ENCODE measurements at places on chromosomes 5 and 9. TPM values are rescaled to one million over a fixed set of nuclear protein-coding genes. Genes with fewer than 3 reads are reported as not detected.
A peak's percentile ranks its signal among the peaks of the same experiment; 100 is the strongest.

GRCh38 chr5:116013207-116013785 is 19.0 kb upstream of the ARL14EPL start:
- DNase-seq: no peak
- no peaks in the 10 kb centered on the region for H3K27me3 ChIP-seq
- H3K36me3 ChIP-seq: no peaks in the 10 kb centered on the region
- no peak overlapping the region for H3K4me3 ChIP-seq
- no peak overlapping the region for H3K27ac ChIP-seq

DNA sequence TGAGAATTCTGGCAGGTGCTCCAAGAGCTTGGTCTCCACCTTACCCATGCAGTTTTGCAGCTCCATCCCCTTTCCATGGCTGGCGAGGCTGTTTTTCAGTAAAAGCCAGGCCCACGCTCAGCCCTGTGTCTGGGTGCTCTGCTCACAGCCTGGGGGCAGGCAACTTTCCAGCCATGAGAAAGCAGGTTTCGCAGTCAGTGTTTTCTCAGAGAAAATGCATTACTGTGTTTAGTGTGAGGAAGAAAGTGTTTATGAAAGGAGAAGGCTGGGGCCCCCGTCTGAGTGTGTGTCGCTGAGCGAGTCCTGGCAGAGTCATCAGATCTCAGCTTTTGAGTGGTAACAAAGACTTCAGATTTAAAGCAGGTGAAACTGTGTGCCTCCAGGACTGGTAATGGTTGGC is 248.1 kb downstream of the IRX1 start:
- H3K4me1 ChIP-seq: no peaks in the 10 kb centered on the region
- DNase-seq: no peak
- no peaks in the 10 kb centered on the region for H3K36me3 ChIP-seq
- no peaks in the 10 kb centered on the region for H3K27me3 ChIP-seq

GRCh38 chr9:120891245-120891883 is 14.4 kb upstream of the PHF19 start:
- no peak for DNase-seq
- no peaks in the 10 kb centered on the region for H3K4me1 ChIP-seq
- H3K27ac ChIP-seq: peak overlapping the region; percentile 83
- H3K36me3 ChIP-seq: no peaks in the 10 kb centered on the region
- no peaks in the 10 kb centered on the region for H3K27me3 ChIP-seq
- no peak overlapping the region for H3K4me3 ChIP-seq

DNA sequence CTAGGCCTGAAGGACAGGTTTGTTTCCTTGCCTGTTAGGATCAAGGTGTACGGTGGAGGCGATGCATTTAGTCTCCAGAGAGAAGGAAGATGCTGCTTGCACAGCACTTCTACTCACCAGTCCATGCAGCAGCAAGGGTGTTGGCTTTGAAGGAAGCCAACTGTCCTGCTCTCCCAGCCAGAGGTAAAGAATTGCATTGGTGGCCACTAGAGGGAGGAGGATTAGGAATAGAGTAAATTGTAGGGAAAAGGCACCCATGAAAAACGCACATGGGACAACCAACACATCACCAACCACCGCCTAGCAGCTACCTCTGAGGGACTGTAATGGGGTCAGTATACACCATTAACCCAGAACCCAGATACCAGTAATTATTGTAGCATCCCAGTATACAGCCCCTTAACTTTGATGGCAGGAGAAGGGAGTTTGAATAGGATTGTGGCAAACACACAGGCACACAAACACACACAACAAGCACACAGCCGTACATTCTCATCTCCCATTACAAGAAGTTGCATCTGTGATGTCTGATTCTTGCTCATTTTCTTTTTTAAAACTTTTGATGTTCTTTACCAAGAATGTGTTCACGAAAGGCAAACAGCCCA is 267.7 kb downstream of the ADAMTS6 start:
- no peak overlapping the region for H3K27ac ChIP-seq
- no peaks in the 10 kb centered on the region for H3K4me1 ChIP-seq
- no peak overlapping the region for H3K4me3 ChIP-seq
- no peaks in the 10 kb centered on the region for H3K27me3 ChIP-seq

- no peaks in the 10 kb centered on the region for H3K36me3 ChIP-seq
- no peak overlapping the region for H3K27ac ChIP-seq
- H3K4me3 ChIP-seq: no peak overlapping the region
Measured at GRCh38 chr9:86669422-86669821, 277.9 kb downstream of the GAS1 start.

Gene ODF2
- 9.4 TPM for total RNA-seq

DNA sequence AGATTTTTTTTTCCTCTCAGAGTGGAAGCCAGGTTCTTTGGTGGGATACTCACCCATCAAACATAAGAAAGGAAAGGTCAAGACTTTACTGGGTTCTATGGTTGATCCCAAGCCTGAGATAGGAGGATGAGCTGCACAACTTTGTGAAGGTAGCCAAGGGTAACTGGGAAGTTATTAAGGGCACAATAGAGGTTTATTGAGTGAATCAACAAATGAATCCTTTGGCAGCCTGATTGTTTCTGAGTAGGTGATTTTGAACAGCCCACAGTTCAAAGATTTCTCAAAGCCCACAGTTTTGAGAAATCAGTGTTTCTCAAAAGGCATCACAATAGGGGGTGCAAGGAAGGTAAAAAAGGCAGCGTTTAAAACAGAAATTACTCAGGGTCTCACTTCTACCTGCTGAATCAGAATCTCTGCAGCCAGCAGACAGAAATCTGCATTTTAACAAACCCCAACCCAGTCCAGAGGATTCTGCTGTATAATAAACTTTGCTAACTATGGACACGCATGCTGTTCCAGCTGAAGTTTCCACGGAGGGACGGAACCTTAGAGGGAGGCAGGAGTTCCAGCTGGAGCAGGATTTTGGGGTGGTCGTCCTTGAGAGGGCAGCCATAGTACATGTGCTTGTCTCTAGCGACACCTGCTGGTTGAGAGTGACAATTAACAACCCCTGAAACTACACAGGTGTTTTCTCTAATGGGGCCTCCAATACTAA is 32.7 kb upstream of the FSD1L start:
- no peaks in the 10 kb centered on the region for H3K36me3 ChIP-seq
- no peak overlapping the region for H3K4me3 ChIP-seq
- no peaks in the 10 kb centered on the region for H3K27me3 ChIP-seq
- H3K27ac ChIP-seq: no peak overlapping the region
- DNase-seq: peak; percentile 59

Gene ESM1
- not detected for total RNA-seq

- H3K36me3 ChIP-seq: no peaks in the 10 kb centered on the region
- H3K27me3 ChIP-seq: peaks cover 5% of the 10 kb centered on the region
- peaks cover 13% of the 10 kb centered on the region for H3K4me1 ChIP-seq
- H3K27ac ChIP-seq: no peak overlapping the region
- no peak for DNase-seq
Measured at GRCh38 chr9:134948149-134948548, 30.4 kb upstream of the FCN1 start.

Gene SPINK6
- total RNA-seq: not detected

Gene ABO
- total RNA-seq: 67.1 TPM

DNA sequence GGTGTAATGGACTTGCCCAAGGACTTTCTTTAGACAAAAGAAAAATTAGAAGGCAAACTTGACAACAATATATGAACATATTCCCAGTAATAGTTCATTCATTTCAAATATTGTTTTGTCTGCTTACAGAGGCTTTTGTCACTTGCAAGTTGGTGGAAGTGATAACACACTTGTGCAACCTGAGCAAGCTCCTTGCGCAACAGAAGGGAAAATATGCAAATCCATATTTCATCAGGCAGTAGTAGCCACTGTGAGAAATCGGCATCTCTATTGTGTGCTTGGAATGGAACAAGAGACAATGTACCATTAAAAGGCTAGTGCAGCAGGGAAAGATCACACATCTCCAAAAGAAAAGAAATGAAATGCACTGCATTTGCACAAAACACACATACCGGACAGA is 125.3 kb upstream of the RASEF start:
- H3K4me3 ChIP-seq: no peak overlapping the region
- DNase-seq: no peak
- no peaks in the 10 kb centered on the region for H3K4me1 ChIP-seq
- H3K27ac ChIP-seq: no peak overlapping the region
- H3K27me3 ChIP-seq: no peaks in the 10 kb centered on the region
- no peaks in the 10 kb centered on the region for H3K36me3 ChIP-seq

Gene FOXD4L6
- total RNA-seq: not detected

Gene LCN12
- total RNA-seq: not detected

GRCh38 chr9:7234144-7234543 is 476.4 kb downstream of the KDM4C start:
- peak; percentile 45 for DNase-seq
- no peaks in the 10 kb centered on the region for H3K27me3 ChIP-seq
- no peak overlapping the region for H3K27ac ChIP-seq
- H3K4me3 ChIP-seq: no peak overlapping the region

DNA sequence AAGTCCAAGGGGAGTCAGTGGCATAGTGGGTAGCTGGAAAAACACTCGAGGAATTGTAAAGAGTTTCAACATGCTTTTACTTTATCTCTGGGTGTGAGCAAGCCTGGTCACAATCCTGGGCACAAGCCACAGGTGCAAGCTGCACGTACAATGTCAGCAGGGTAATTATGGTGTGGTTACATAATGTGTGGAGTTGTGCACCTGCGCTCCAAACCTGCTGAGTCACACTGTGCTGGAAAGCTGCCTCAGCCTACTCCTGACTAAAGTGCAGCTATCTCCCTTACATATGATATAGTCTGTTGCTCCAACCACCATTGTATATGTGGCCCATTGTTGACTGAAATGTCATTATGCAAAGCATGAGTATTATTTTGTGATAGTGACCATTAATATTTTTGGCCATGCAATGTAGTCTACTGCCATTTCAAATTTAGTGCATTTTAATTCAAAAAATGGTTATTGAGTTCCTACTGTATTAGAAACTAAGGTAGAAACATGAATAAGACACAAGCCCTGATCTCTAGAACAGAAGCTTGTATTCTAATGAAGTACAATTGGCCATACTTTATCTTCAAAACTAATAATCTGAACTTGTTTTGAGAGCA is 160.9 kb upstream of the SLC30A5 start:
- no peaks in the 10 kb centered on the region for H3K27me3 ChIP-seq
- no peak overlapping the region for H3K4me3 ChIP-seq
- no peaks in the 10 kb centered on the region for H3K36me3 ChIP-seq
- no peaks in the 10 kb centered on the region for H3K4me1 ChIP-seq

Gene OR1Q1
- total RNA-seq: not detected

DNA sequence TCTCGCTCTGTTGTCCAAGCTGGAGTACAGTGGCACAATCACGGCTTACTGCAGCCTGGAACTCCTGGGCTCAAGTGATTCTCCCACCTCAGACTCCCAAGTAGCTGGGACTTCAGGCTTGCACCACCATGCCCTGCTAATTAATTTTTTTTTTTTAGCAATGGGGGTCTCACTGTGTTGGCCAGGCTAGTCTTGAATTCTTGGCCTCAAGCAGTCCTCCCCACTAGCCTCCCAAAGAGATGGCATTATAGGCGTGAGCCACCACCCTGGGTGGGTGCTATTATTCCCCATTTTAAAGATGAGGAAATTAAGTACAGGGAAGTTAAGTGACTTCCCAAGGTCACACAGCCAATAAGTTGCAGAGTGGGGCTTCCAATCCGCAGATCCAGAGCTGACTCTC is 1.7 kb downstream of the NNT start:
- H3K4me1 ChIP-seq: peaks cover 53% of the 10 kb centered on the region
- peak overlapping the region; percentile 93 for H3K4me3 ChIP-seq
- no peaks in the 10 kb centered on the region for H3K36me3 ChIP-seq
- no peaks in the 10 kb centered on the region for H3K27me3 ChIP-seq

DNA sequence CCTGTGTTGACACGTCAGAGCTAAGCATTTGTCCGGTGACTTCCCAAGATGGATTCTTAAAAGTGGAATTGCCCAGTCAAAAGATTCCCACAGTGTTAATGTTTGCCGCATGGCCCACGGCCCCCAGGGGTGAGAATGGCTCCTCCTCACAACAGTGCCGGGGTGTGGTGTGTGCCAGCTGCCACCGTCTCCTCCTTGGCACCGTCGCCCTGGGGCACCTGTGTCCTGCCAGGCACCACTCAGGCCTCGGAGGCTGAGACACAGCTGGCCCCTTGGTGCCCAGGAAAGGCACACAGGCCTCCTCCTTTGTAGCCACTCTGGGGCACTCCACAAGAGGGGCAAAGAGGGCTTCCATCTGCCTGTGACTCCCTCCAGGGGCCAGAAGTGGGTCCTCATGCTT is 4.3 kb downstream of the KCNT1 start:
- no peak for DNase-seq
- no peaks in the 10 kb centered on the region for H3K27me3 ChIP-seq
- no peak overlapping the region for H3K4me3 ChIP-seq
- H3K36me3 ChIP-seq: no peaks in the 10 kb centered on the region
- no peak overlapping the region for H3K27ac ChIP-seq

Gene TMEM267
- total RNA-seq: 51.3 TPM

- no peaks in the 10 kb centered on the region for H3K36me3 ChIP-seq
- H3K4me1 ChIP-seq: no peaks in the 10 kb centered on the region
- H3K27me3 ChIP-seq: no peaks in the 10 kb centered on the region
- H3K4me3 ChIP-seq: no peak overlapping the region
- no peak overlapping the region for H3K27ac ChIP-seq
Measured at GRCh38 chr5:78050888-78051287, 243.6 kb downstream of the AP3B1 start.

DNA sequence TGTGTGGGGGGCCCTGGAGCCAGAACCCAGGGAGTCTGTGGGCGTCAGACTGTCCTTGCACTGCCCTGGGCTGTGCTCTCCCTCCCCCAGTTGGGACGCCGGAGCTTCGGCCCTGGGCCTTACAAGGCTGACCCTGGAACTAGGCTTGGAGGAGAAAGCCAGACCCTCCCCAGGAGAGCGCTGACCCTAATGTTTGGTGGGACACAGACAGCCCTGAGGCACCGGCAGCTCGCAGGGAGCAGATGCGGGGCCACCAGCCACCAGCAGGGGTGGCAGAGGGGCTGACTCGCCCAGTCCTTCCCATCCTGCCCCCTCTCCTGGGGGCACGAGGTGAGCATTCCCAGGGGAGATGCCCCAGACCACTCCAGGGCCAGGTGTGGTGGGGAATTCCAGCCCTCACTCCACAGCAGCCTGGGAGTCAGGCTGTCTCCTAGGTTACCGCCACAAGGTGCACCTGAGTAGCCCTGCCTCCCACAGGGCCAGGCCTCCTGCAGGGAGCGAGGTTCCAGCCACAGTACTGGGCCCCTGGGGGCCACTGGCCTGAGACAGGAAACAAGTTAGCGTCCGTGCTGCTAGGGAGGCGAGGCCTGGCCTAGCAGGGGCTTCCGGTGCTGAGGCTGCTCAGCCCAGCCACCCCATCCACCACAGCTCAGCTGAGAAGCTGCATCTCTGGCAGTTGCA is 134.6 kb downstream of the OLFM1 start:
- peaks cover 6% of the 10 kb centered on the region for H3K4me1 ChIP-seq
- H3K4me3 ChIP-seq: no peak overlapping the region
- H3K27me3 ChIP-seq: peaks cover 11% of the 10 kb centered on the region

Gene CCIN
- 0.45 TPM for total RNA-seq

- H3K36me3 ChIP-seq: no peaks in the 10 kb centered on the region
- DNase-seq: no peak
- peak overlapping the region; percentile 1 for H3K27ac ChIP-seq
- H3K27me3 ChIP-seq: no peaks in the 10 kb centered on the region
Measured at GRCh38 chr5:34695275-34696027, 39.3 kb downstream of the RAI14 start.
